ENCODE measurements at places on chromosomes 7 and 10. TPM values are rescaled to one million over a fixed set of nuclear protein-coding genes. Genes with fewer than 3 reads are reported as not detected.

DNA sequence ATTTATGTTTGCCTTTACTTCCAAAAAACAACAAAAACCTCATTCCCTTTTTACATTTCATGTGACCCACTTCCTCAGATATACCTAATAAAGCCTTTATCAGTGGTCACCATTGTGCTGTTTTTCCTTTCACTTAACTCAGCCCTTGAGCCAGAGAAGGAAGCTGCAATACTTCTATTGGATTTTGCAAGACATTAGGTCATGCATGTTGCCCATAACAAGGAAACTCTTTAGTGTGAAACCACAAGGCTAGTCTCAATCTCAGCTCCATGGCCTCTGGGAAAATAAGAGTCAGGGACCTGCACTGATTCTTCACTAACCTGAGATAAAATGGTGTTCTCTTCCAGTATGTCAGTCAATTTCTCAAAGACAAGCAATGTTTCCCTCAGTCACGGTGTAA, 27.8 kb downstream of the STEAP4 start:
- no peaks in the 10 kb centered on the region for H3K27me3 ChIP-seq
- H3K4me1 ChIP-seq: peaks cover 53% of the 10 kb centered on the region
- peak; percentile 90 for DNase-seq
- H3K36me3 ChIP-seq: peaks cover 14% of the 10 kb centered on the region
- H3K4me3 ChIP-seq: no peak overlapping the region

GRCh38 chr10:129946859-129947258, 17.2 kb downstream of the EBF3 start:
- no peaks in the 10 kb centered on the region for H3K4me1 ChIP-seq
- H3K27ac ChIP-seq: no peak overlapping the region
- H3K36me3 ChIP-seq: no peaks in the 10 kb centered on the region
- no peak overlapping the region for H3K4me3 ChIP-seq
- no peaks in the 10 kb centered on the region for H3K27me3 ChIP-seq
- no peak for DNase-seq

DNA sequence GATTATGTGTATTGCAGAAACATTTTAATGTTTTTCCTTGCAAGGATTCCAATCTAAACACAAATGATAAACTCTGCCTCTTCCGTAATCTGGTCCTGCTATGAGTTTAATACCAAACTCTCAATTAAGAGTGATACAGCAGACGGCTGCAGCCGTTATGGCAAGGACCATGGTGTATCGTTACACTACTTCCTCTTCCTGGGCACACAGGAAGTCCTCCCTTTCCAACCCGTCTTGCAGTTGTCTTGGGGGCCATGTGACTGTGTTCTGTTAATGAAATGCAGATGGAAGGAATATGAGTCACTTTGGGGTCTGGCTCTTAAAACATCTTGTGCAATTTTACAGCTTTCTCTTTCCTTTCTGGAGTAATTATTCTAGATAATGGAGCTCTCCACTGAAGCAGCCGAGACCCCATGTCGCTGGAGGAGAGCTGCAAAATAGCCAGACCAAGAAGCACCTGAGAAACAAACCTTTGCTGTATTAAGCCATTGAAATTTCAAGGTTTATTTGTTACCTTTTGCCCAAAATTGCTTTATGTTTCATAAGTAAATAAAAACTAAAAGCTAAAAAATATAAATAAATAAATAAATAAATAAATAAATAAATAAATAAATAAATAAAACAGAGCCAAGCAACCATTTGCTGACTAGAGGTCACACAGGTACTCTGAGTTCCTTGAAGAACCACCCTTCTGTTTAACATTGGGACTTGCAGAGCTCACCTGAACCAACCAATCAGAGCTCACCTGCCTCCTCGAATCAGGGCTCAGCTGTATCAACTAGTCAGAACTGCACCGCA, 74.7 kb downstream of the FRMPD2 start:
- no peaks in the 10 kb centered on the region for H3K36me3 ChIP-seq
- no peaks in the 10 kb centered on the region for H3K27me3 ChIP-seq
- H3K4me1 ChIP-seq: peaks cover 4% of the 10 kb centered on the region
- no peak overlapping the region for H3K27ac ChIP-seq
- H3K4me3 ChIP-seq: no peak overlapping the region
- DNase-seq: peak; percentile 43

NKX2-3 gene
- not detected for polyA plus RNA-seq

DNA sequence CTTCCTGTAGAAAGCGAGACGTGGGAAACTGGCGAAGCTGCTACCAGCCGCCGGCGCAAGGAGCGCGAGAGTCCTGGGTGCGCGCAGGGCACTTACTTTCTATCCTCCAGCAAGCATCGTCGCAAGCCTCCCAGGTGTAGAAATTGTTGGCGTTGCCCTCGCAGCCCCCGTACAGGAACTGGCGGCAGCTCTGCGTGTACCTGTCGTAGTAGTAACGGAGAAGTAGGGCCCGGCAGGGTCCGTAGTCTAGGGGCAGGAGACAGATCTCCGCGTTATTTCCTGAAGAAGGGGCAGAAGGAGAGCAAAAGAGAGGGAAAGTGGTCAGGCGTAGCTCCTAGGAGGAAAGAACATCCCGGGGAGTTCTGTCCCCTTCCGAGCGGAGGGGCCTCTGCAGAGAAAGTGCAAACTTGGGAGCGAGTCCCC, 501 bp downstream of the TFPI2 start:
- H3K4me3 ChIP-seq: no peak overlapping the region
- peaks cover 47% of the 10 kb centered on the region for H3K27me3 ChIP-seq
- H3K27ac ChIP-seq: no peak overlapping the region
- no peaks in the 10 kb centered on the region for H3K36me3 ChIP-seq
- H3K4me1 ChIP-seq: no peaks in the 10 kb centered on the region

Measured in CD14-positive monocyte (primary cell).